ENCODE measurements at places on chromosomes 4 and X.

DNA sequence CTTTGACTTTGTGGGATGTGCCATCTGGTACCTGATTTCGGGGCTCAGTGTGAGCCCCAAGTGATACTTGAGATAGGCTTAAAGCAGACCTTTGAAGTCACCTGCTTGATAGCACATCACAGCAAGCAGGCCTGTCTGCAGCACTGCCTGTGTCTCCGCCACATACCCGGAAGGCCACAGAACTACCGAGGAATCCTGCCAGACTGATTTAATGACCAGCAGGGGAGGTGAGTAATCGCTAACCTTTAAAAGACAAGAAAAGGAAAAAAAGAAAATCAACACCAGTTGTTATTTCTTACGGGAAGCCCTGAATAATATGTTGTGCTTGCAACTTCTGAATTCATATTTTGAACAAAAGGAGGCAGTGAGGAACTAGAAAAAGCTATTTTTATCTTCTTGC lies 6.8 kb downstream of the PTCHD1 start:
- DNase-seq = no peak

GRCh38 chrX:96683997-96684338 lies 674 bp upstream of the DIAPH2 start:
- DNase-seq = no peak

DNA sequence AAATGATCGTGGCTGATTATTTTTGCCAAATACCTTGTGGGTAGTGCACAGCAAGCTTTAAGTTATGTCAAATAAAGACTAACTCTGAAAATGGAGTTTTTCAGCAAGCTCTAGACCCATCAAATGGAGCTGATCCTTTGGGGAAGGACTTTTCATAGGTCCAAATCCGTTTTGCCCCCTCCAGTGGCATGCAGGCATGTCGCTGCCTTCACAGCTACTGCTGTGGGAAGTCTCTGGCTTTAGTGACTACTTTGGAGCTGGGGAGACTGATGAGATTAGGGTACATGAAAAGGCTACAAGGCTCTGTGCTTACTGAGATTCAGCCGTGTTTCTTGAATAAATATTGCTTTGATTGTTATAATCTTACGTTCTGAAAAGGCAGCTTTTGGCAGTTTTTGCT lies 106.6 kb upstream of the HS3ST1 start:
- DNase-seq = no peak

DNA sequence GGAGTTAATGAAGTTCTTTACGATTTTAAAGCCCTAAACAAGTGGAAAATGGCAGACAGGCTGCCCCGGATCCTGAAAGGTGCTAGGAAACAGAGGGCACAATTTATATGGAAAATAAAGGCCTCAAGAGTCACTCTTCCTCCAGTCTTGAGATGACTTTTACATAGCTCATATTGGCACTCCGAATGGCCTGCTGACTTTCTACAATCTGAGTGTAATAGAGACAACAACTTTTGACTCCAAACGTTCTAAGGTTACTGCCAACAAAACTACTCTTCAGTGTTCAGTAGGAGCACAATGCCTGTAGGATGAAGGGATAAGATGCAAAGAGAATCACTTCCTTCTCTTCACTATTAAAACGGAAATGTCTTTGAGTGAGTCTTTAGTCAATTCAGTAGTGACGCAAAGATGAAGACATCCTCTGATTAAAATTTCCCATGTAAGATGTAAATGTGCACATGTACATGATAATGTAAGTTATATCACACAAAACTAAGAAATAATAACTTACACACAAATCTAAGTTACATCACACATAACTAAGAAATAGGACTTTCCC lies 40.5 kb downstream of the VEGFC start:
- DNase-seq = no peak

- no peak for DNase-seq
Observed at GRCh38 chr4:148056879-148057278, 325.0 kb downstream of the ARHGAP10 start.

DNA sequence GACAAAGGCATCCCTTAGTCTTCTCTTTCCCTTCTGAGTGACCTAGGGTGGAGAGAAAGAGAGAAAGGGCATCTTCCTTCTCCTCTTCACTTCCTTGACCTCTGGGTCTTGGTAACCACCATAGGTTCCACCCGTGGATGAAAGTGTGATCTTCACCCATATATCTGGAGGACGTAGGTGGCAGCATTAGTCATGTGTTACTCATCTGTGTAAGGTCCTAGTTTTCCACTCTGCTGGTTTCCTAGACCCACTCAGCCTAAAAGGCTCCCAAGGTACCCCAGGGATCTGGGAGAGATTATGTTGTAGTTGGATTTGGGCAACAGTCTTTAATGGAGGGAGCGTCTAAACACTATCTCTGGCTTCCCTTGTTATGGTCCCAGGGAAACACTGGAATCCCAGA lies 45.5 kb upstream of the RAB9B start:
- DNase-seq = no peak

- no peak for DNase-seq
Observed at GRCh38 chrX:24019448-24019847, 7.5 kb downstream of the KLHL15 start.

All from right hindlimb (tissue), 1 donor.